ENCODE measurements at places on chromosomes 5 and 9. TPM values are rescaled to one million over a fixed set of nuclear protein-coding genes. Genes with fewer than 3 reads are reported as not detected.

Gene RAD1
- total RNA-seq: 41.1 TPM

Gene SLC6A19
- not detected for total RNA-seq

Gene HMCN2
- 11.6 TPM for total RNA-seq

Gene PCDHGB3
- 7.5 TPM for total RNA-seq

Gene NPR3
- 2.1 TPM for total RNA-seq

Gene ENTREP1
- 16.2 TPM for total RNA-seq

Gene TTC33
- 25.2 TPM for total RNA-seq

DNA sequence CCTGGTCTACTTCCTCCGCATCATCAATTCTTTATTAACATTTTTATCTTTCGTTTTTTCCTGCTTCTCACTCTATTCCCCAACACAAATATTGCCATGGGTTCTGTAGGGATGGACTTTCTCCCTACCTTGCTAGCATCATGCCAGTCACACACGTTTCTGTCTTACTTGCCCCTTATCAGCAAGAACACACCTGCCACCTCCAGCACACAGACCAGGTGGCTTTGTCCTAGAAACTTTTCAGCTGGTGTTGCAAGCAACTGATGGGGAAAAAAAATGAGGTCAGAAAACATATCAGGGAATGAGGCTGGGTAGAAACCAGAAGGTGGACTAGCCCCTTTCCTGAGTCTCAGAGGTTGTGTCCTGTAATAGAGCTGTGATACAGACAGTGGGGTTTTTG is 5.8 kb downstream of the SH3RF2 start:
- no peak for DNase-seq

DNA sequence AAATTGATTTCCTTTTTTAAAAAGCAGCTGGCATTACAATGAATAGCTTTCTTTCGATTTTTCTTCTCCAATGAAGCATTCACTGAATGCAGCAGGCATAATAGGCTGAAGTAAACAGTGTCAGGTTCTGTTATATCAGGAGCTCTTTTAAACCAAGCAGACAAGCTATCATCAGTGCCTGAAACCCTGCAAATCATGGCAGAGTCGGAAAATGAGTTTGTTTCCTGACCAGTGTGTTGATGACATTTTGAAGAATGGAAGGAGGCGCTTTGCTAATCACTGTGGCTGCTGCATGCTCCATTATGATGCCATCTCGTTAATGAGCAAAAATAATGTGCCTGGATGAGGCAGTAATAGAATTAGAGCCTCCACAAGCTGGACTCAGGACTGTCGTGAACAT is 284.5 kb downstream of the ZNF608 start:
- DNase-seq: no peak

DNA sequence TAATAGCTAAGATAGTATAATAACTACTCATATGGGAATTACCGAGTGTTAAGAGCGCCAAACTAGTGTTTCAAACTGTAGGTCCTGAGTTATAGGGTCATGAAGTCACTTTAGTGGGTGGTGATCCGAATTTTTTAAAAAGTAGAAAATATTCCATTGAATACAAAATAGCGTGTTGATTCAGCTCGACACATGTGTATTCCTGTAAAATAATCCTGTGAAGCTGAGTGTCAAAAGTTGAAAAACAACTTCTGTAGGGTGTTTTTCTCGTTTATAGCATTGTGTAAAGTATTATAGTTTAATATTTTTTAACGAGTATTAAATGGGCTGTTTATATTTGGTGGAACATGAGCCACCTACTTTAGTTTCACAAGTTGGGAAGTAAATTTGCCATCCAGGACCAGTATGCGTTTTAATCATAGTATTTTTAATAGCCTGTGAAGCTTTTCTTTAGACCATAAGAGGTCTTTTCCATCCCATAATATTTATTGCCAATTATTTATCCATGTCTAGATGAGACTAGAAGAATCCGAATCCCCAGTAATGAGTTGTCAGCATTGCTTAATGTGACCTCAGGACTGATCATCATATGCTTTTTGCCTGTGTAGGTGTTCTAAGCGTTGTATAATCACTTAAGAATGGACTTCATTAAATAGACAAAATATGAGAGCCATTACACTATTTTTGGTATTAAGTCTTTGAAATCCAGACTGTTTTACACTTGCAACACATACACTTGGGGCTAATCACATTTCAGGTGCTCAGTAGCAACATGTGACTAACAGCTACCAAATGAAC is 84.1 kb downstream of the PTPDC1 start:
- no peak for DNase-seq

- DNase-seq: no peak
These were observed 205.7 kb downstream of the AGTPBP1 start for GRCh38 chr9:85536076-85536475.

- no peak for DNase-seq
These were observed 3.0 kb downstream of the GOLM1 start for GRCh38 chr9:86096386-86096785.

GRCh38 chr9:122314165-122314564 is 49.5 kb downstream of the MRRF start:
- no peak for DNase-seq

GRCh38 chr9:133604214-133604613 is 5.0 kb downstream of the FAM163B start:
- no peak for DNase-seq

- no peak for DNase-seq
These were observed 20.2 kb upstream of the ORM1 start for GRCh38 chr9:114302727-114303126.

DNA sequence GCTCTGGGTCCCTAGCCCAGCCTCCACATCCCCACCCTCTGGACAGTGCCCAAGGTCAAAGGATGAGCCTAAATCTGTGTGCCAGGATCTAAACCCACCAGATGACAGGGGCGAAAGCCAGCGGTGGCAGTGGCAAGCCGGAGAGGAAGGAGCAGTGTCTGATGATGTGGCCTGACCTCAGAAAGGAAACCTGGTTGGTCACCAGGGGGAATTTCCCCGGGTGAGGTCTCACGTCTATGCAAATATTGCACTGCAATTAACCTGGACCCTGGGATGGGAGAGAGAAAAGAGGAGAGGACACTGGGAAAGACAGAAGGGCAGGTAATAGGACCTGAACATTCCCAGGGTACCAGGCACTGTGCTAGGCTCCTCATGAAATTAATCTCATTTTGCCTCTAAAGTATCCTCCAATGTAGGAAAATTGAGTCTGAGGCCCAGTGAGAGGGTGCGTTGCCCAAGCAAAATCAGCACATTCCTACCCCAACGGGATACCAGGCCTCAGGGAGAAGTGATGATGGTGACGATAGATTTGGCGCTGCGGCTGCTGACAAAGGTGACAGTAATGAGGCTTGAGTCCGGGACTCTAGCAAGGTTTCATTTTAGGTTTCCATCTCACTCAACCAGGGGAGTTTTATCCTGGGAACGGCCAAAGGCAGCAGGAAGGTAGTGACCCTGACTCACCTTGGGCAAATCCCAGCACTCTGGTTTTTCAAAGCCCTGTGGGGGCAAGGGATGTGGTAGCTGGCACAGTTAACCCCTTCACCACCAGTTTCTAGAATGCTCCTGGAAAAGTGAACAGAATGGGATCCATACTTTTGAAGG is 13.4 kb upstream of the TNIP1 start:
- no peak for DNase-seq

DNA sequence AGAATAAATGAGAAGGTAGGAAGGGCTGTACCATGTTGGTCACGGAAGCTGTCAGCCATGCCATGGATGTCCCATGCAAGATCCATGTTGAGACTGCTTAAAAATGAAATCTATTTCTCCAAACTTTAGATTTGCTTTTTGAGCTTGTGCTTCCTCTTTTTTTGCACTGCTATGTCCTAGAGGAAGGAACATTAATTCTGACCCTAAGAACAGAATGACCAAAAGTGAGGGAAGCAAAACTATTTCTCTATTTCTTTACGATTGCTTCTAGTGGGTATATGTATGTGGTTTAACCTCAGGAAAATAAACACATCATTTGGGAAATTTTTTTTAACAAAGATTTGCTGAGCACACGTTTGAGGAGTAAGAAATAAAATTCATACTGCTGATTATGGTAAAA is 84.6 kb downstream of the USP20 start:
- no peak for DNase-seq

GRCh38 chr5:147893820-147894219 is 12.5 kb downstream of the C5orf46 start:
- DNase-seq: no peak

DNA sequence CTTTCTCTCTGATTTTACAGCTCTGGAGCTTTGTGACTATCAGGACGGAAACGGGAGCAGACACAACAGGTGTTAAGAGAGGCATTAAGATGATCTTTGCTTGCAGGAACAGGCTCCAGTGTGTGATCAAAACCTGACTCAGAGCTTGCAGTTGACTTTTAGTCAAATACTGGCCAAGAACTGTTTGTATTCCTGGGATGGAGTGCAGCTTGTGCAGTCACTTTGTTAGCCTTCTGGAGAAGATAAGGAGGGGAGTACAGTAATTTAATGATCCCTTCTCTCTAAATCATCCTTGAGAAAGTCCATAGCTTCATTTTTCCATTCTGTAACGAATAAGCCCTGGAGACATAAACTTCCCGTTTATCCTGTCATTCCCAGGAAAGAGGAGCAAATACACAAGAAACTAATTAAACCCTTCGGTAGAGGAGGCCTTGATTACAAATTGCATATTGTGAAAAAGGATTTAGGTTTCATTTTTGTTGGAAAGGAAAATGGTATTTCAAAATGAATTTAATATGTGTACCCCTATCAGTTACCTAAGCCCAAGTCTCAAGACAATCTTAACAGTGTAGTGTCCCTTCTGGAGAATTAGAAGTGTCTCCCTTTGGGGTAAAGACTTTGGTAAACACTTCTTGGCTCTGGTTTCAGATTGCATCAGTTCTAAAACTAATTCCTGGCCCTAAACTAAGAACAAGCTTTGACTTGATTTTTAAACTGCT is 3.1 kb upstream of the STOM start:
- DNase-seq: no peak

GRCh38 chr9:34623374-34624235 is 3.3 kb upstream of the DCTN3 start:
- no peak for DNase-seq

DNA sequence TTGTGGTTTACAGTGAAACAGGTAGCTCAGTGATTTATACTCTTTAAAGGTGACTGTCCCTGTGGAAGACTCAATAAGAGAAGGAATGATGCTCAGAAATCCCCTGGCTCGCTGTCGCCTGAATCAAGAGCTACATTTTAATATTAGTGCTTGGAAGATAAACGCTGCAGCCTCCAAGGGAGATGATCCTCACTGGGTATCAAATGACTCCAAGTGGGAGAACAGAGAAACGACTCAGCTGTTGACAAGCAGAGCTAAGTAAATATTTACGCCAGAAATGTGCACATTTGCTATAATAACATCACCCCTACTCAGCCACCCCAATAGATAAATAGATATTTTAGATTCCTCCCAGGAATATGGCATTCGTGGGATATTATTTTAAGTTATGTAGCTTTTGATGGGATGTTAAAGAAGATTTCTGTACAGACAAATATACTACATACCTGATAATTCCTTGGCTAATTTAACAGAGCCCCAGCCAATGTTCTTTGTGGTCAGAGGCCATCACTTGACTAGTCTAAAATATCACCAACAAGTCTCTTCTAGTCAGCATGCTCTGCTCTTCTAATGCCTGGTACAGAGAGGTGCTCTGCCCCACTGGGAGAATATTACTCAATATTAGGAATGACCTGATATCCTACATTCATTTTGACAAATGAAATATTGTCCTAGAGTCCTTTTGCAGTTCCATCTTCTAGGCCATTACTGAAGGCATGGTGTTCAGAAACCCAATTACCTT is 18.3 kb upstream of the CCDC192 start:
- no peak for DNase-seq

DNA sequence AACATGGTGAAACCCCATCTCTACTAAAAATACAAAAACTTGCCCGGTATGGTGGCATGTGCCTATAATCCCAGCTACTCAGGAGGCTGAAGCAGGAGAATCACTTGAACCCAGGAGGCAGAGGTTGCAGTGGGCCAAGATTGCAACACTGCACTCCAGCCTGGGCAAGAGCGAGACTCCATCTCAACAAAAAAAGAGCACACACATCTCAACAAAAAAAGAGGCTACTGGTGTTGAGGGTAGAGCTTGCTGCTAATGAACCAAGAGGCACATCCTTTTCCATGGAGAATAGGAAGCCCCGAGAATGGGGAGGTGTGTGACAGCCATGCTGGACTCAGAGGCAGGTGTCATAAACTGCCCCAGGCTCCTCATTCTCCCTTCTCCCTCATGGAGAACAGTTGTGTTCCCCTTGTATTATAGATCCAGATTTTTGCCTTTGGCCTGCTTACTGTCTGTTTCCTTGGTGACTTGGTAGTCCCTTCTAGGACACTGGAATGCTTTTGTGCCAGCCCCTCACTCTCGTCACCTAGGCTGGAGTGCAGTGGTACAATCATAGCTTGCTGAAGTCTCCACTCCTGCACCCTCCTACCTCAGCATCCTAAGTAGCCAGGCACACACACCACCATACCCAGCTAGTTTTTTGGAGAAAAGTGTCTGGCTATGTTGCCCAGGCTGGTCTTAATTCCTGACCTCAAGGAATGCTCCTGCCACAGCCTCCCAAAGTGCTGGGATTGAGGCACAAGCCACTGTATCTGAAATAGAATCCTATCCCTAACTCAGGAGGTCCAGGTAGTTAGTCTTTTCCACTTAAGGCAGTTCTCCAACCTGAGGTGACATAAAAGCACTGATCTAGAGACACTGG is 5.1 kb downstream of the RPL12 start:
- no peak for DNase-seq

DNA sequence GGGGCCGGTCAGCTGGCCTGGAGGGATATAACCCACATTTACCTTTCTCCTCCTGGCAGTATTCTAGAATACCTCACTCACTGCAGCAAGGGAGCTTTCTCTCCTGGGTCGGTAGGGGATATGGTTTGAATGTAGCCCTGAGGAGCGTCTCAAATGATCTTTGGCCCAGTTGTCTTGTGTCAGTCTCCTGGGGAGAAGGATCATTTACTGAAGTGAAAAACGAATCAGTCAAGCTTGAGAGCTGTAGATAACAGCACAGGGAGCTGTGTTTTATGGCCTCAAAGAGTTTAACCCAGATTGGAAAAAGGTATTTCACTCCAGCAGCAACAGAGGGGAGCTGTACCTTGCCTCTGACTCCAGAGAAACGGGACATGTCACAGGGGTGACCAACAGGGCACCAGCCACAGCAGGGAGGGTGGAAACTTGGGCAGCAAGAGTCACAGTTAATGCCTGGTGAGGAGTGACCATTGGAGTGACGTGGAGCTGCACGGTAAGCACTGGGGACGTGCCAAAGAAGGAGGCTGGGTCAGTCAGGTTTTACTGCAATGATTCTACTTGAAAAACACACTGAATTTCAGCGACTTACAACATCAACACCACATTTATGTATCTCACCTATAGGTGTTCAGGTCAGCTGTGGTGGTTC is 29.8 kb upstream of the ZFR start:
- no peak for DNase-seq

DNA sequence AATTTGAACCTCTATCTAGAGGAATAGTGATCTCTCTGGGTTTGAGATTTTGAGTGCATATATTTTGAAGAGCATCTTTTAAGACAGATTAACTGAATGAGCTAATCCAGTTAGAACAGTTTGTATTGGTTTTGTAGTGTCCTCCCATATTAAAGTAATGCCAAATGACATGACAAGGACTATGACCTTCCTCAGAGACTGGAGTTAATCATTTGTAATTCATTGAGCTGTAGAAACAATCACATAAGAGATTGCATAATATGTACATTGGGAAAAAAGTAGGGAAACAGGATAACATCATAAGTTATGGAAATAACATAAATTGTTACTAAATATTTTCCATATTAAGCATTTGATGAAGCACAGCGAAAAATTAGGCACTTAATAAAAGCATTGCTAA is 45.8 kb upstream of the PRDM9 start:
- no peak for DNase-seq
